ENCODE measurements at places on chromosomes 2 and 18.

DNA sequence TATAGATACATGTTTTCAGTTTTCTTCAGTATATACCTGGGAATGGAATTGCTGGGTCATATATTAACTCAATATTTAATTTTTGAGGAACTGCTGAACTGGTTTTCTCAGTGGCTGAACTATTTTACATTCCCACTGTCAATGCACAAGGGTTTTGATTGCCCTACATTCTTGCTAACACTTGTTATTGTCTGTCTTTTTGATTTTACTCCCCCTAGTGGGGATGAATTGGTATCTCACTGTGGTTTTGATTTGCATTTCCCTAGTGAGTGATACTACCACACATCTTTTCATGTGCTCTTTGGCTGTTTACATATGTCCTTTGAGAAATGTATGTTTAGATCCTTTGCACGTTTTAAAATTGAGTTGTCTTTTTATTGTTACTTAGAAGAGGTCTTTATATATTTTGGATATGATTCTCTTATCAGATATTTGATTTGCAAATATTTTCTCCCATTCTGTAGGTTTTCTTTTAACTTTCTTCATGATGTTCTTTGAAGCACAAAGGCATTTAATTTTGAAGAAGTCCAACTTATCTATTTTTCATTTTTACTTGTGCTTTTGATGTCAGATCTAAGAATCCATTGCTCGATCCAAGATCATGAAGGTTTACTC, 36.2 kb downstream of the ASB1 start:
- DNase-seq: peak; percentile 77

- DNase-seq: no peak
Measured at GRCh38 chr2:144830543-144830942, 310.6 kb upstream of the ZEB2 start.

DNA sequence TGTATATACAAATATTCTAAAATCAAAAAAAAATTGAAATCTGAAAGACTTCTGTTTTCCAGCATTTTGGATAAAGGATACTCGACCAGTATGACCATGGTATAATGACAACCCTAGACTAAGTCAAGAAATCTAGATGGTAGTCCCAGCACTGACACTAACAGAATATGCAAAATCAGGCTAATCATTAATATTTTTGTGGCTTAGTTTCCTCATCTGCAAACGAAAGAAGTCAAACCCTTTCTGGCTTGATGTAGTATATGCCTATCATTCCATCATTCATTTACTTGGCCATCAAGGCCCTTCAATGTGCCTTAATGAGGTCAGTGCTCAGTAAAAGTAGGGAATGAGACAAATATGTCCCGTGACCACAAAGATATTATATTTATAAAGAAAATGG, 83.5 kb downstream of the NCKAP5 start:
- no peak for DNase-seq

DNA sequence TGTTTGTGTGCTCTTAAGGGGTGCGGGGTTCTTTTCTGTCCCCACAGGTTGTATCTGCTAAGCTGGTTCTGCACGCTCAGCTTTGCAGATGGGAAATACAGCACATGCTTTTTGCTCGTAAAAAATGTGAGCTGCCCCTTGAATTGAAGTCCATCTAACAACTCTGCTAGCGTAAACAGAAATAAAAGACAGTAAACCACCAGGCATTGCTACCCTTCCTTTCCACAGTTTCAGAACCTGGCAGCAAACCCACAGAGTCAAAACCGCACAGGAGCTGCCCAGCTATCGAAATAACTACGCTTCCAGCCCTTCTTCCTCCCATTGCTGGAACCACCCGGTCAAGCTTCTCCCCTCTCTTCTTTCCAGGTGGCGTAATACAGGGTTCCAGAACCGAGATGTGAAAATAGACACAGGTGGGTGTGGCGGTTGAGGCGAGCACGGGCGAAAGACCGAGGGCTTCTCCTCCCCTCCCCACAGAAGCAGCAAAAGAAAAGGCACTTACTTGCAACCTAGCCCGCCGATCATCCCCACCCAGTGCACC, 479 bp downstream of the SCN9A start:
- no peak for DNase-seq

- DNase-seq: no peak
Measured at GRCh38 chr2:42021464-42021863, 26.4 kb upstream of the PKDCC start.

DNA sequence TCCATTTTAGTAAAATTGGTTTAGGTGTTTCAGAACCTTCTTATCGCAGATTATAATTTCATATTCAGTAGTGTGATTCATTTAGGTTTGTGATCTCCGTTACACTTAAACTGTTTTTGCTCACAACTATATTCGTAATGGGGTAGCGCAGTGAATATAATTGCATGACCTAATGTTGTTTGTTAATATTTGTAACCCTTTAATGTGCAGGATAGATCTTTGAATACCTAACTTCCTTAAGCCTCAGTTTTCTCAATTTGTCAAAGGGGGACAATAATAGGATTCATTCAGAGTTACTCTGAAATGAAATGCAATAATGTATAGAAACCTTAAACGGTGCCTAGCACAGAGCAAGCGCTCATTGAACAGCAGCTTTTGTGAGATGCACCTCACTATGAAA, 558 bp upstream of the ZDBF2 start:
- no peak for DNase-seq

- DNase-seq: peak; percentile 69
Measured at GRCh38 chr2:152054593-152054992, 44.3 kb downstream of the CACNB4 start.

DNA sequence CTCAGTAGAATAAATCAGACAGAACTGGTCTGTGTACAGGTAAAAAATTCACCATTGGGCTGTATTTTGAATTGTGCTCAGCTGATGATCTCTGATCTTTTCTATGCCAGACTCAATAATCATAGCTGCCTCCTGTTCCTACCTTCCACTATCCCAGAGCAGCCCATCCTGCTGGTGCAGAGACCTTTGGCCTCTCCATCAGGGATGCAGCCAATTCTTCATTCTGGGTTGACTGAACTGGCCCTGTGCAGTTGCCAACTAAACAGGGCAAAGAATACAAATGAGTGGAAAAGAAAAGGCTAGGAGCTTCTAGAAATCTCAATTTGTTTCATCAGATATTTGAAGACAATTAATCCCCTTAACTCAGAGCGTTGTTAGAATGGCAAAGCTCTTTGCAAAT, 1781.3 kb upstream of the CELF4 start:
- no peak for DNase-seq

DNA sequence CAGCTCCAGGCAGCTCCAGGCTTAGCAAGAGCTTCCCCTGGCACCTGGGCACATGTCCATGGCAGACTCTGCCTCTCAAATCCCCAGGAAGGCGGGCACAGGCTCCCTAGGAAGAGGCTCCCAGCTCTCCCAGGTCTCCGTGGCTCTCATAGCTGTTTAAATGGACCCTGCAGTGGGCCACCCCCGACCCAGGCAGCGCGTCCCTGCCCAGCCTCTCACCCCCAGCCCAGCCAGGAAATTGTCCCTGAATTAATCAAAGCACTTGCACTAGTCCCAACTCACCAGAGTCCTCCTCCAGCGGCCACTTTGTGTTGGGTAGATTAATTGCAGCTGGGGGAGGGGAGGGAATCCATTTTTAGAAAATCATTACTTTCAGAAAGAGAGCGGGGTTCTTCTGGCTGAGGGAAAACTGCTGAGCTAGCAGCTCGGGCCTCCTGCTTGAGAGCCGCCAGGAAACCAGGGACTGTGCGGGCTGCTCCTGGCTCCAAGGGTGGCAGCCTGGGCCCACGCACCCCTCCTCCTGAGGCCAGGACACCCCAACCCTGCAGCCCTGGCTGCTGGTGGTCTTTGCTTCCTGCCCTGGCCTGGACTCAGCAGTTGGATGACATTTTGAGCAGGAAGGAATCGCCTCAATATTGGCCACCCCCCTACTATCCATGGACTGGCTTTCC, 36.0 kb downstream of the SMAD7 start:
- DNase-seq: no peak
